ENCODE measurements at places on chromosomes 2 and 18. TPM values are rescaled to one million over a fixed set of nuclear protein-coding genes. Genes with fewer than 3 reads are reported as not detected.

CNGA3 gene
- total RNA-seq: not detected

DNA sequence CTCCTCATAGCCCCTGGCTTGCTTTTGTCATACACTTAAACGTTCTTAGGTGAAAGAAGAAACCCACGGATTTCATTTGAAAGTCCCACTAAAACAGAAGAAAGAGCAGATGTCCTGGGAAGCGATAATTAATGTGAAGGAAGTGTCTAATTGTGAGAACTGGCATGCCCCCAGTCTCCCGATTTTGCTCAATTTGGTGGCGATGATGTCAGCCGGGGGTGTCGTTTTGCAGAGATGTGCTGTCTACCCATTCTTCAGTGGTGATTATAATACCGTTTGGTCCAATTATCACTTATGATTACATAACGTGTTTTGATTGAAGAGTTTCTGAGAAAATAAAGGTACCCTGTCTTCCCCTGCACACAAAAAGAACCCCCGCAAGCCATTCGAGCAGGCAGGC is 103.1 kb downstream of the RTN4 start:
- peaks cover 5% of the 10 kb centered on the region for H3K4me1 ChIP-seq
- no peaks in the 10 kb centered on the region for H3K36me3 ChIP-seq
- no peak for DNase-seq
- H3K4me3 ChIP-seq: no peak overlapping the region

GRCh38 chr2:216083464-216084281 is 2.0 kb downstream of the TMEM169 start:
- H3K27ac ChIP-seq: peak overlapping the region; percentile 84
- peaks cover 6% of the 10 kb centered on the region for H3K36me3 ChIP-seq
- H3K27me3 ChIP-seq: no peaks in the 10 kb centered on the region
- DNase-seq: no peak

GRCh38 chr2:115165529-115166109 is 723.2 kb downstream of the DPP10 start:
- H3K4me1 ChIP-seq: peaks cover 4% of the 10 kb centered on the region
- peaks cover 18% of the 10 kb centered on the region for H3K27me3 ChIP-seq
- no peak overlapping the region for H3K4me3 ChIP-seq
- H3K27ac ChIP-seq: no peak overlapping the region

GRCh38 chr18:13416208-13416607 is 197.6 kb downstream of the LDLRAD4 start:
- no peak overlapping the region for H3K27ac ChIP-seq
- H3K36me3 ChIP-seq: peaks cover 14% of the 10 kb centered on the region
- H3K4me1 ChIP-seq: peaks cover 35% of the 10 kb centered on the region
- no peaks in the 10 kb centered on the region for H3K27me3 ChIP-seq
- no peak overlapping the region for H3K4me3 ChIP-seq
- DNase-seq: no peak

- peaks cover 7% of the 10 kb centered on the region for H3K4me1 ChIP-seq
- H3K4me3 ChIP-seq: no peak overlapping the region
- no peak for DNase-seq
- no peak overlapping the region for H3K27ac ChIP-seq
Measured at GRCh38 chr18:37402735-37403099, 162.9 kb downstream of the CELF4 start.

ANKRD36C gene
- 87.5 TPM for total RNA-seq

GRCh38 chr2:239132156-239132709 is 268.6 kb downstream of the HDAC4 start:
- no peaks in the 10 kb centered on the region for H3K4me1 ChIP-seq
- no peaks in the 10 kb centered on the region for H3K27me3 ChIP-seq
- DNase-seq: no peak

DNA sequence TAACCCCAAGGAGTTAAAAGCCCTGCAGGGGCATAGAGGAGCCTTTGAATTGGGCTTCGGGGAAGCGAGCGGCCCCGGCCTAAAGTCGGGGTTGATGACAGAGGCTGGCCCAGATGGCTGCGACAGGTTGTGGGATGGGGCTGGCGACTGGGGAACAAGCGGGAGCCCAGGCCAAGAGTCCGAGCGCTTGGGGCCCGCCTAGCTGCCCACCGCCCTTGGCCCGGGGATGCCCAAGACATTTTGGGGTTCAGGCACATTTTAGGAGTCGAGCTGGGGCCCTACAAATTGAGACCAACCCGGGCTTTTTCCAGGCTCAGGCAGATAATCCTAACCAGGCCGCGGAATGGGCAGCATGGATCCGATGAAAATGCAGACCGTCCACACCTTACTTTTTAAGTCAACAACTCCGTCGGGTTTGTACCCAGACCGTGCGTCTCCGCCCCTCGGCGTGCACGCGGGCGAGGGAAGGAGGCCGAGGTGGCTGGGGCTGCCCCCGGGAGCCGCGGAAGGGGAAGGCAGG is 507 bp downstream of the RTKN start:
- no peak overlapping the region for H3K27ac ChIP-seq
- H3K36me3 ChIP-seq: no peaks in the 10 kb centered on the region
- peaks cover 16% of the 10 kb centered on the region for H3K4me1 ChIP-seq

DNA sequence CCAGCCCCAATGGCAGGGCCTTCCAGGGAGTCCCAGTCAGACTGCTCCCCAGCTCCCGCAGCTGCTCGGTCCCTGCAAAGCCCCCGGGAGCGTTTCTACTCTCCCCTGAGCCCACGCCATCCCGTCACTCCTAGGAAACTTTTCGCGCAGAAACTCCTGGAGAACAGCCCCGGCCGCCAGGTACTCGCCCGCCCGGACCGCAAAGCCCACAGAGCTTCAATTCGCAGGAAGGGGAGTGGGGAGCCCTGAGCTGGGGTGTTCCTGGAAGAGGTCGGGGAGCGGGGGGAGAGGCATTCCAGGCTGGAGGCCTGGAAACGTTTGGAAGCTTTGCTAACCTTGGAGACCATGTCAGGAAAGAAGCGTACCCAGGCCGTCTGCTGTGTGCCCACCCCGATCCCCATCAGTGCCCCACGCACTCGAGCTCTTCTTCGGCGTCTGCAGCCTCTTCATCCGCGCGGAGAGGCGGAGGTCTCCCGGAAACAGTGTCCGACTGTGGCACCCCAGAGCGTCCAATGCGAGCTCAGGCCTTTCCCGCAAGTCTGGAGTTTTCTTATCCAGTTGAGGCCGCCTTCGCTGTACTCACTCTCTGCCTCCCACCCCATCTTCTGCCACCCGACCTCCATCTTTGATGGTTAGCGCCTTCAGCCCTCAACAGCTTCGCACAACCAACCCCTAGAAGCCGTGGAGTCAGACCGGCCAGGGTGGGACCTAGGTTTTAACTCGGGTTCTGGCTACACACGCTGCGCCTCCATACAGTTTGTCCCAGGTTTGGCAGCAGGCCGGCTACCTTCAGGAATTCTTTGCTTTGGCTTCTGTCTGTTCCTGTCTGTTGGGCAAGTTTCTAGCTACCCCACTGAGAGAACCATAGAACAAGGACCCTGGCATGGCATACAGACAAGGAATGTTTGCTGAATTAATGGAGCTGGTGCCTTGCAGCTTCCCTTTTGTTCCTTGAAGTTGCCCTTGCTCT is 3.7 kb downstream of the PCGF1 start:
- peaks cover 43% of the 10 kb centered on the region for H3K36me3 ChIP-seq
- H3K4me1 ChIP-seq: peaks cover 72% of the 10 kb centered on the region
- peaks cover 40% of the 10 kb centered on the region for H3K27me3 ChIP-seq
- no peak for DNase-seq

DNA sequence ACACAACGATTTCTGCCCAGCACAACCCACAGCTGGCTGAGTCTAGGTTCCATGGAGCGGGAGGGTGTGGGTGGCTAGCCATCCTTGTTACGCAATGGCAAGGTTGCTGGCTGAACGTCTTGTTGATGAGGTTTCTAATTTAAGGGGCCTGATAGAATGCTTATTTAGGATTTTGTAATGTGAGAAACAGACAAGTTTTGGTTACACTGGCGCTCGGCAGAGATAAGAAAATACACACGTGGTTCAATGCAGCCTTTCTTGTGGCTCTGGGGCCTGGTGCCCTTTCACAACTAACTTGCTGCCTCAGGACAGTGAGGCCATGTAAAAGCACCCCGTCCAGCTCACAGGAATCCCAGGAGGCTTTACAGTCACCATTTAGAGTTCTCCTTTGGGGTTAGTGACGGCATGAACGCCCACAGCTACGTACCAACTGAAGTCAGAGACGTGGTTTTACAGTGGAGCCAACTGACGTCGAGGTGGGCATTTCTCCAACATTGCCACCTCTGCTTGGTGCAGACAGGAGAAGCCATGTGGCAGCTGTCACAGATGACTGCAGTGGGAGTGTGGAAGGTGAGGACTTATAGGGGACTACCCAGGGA is 29.7 kb upstream of the PIEZO2 start:
- H3K36me3 ChIP-seq: no peaks in the 10 kb centered on the region
- no peak overlapping the region for H3K27ac ChIP-seq
- H3K4me1 ChIP-seq: no peaks in the 10 kb centered on the region

GRCh38 chr2:219565130-219566080 is 5.9 kb downstream of the OBSL1 start:
- H3K36me3 ChIP-seq: no peaks in the 10 kb centered on the region
- no peak overlapping the region for H3K27ac ChIP-seq
- no peak for DNase-seq
- H3K27me3 ChIP-seq: peaks cover 14% of the 10 kb centered on the region
- no peak overlapping the region for H3K4me3 ChIP-seq

CENPA gene
- total RNA-seq: 55.2 TPM

FEV gene
- not detected for total RNA-seq

DNA sequence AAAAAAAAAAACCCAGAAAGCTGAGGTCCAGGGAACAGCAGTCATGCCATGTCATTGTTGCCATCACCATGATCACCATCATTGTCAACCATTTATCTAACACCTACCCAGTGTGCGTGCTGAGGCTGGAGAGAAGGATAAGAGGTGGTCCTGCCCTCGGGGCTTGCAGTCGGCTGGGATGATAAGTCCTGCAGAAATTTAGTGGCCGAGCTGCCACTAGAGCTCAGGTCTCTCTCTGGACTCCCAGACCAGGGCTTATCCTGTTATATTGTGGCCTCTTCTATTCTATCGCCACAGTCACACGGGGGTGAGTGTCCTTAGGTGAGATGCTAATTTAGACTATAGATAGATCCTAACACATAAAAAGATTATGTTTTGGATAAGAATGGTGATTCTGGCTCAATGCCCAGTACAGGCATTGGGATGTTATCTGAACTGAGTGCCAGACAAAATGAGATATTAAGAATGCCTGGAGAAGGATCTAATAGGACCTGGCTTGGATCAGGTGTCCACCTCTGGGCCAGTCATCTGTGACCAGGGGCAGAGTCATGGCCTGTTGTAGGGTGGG is 43.2 kb upstream of the YWHAQ start:
- DNase-seq: no peak
- H3K4me1 ChIP-seq: no peaks in the 10 kb centered on the region
- no peak overlapping the region for H3K27ac ChIP-seq
- H3K27me3 ChIP-seq: peaks cover 15% of the 10 kb centered on the region
- H3K4me3 ChIP-seq: no peak overlapping the region
- H3K36me3 ChIP-seq: no peaks in the 10 kb centered on the region

DNA sequence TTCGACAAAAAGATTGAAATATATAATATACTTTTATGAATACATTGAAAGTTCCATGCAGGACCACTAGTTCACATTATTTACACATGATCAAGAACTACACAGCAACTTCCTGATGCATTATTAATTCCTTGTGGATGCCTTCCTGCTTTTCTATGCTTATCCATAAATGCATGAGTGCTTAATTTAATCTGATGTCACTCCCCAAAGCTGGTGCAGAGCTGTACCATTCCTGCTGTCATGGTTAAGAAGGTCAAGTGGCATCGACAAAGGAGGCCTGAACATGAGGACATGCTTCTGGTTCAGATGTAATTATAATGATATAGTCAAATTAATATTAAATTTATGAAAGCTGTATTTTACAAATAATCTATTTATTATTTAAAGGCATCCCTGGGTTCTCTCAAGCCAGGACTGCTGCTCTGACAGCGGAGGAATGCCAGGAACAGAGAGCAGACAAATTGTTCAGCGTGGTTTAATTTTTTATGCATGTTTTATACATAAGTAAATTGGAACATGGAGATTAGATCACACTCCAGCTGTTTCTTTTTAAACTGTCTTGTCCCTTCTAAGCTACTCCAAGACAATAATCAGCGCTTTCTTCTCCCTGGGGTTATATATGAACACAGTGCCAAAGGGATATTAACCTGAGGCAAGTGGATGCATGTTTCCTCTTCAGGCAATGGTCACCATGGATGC is 307.3 kb upstream of the CNTNAP5 start:
- no peaks in the 10 kb centered on the region for H3K27me3 ChIP-seq
- no peaks in the 10 kb centered on the region for H3K4me1 ChIP-seq
- no peak for DNase-seq
- H3K36me3 ChIP-seq: no peaks in the 10 kb centered on the region
- H3K27ac ChIP-seq: no peak overlapping the region

KIAA2012 gene
- total RNA-seq: not detected

DNA sequence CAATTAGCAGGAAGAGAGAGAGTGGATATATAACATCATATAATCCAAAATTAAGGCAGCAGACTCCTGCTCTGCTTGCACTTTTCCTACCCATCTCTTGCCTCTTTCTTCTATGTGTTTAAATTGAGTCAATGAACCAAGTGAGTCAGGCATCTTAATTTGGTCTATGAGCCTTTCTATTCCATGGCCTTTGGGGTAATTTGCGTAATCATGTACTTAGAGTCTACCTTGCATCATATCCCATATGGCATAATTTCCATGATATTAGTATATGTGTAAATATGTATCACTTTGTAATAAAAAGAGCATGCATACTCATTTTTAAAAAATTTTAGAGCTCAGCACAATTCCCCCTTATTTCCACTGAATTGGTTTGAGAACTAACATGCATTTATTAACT is 555.2 kb downstream of the STK39 start:
- no peaks in the 10 kb centered on the region for H3K36me3 ChIP-seq
- no peak for DNase-seq
- H3K4me3 ChIP-seq: no peak overlapping the region
- H3K27me3 ChIP-seq: no peaks in the 10 kb centered on the region
- H3K4me1 ChIP-seq: no peaks in the 10 kb centered on the region
- H3K27ac ChIP-seq: no peak overlapping the region

- H3K27me3 ChIP-seq: peaks cover 23% of the 10 kb centered on the region
- no peak for DNase-seq
- no peaks in the 10 kb centered on the region for H3K36me3 ChIP-seq
Measured at GRCh38 chr18:58484989-58485981, 143.6 kb downstream of the ALPK2 start.

DNA sequence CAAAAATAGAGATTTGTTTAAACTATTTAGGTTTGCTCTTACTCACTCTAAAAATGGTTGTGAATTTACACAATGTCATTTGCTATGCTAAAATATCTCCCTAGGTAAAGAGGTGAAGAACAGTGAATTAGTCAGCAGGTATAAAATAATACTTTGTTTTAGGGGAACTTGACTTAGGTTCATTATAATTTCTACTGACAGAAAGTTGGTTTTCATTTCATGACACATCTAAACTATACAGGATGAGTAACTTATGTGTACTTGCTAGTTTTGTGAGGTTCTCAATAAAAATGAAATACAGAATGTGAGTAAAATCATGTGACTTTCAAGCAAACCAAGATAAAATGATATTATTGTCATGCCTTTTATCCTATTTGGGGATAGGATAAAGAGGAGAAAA is 66.0 kb downstream of the DIS3L2 start:
- no peak overlapping the region for H3K4me3 ChIP-seq
- no peak overlapping the region for H3K27ac ChIP-seq
- H3K27me3 ChIP-seq: no peaks in the 10 kb centered on the region
- peaks cover 30% of the 10 kb centered on the region for H3K4me1 ChIP-seq
- no peak for DNase-seq
- H3K36me3 ChIP-seq: peaks cover 64% of the 10 kb centered on the region

- no peaks in the 10 kb centered on the region for H3K36me3 ChIP-seq
- no peak for DNase-seq
- H3K4me1 ChIP-seq: peaks cover 9% of the 10 kb centered on the region
Measured at GRCh38 chr2:162090109-162090508, 16.1 kb upstream of the DPP4 start.

- H3K27ac ChIP-seq: no peak overlapping the region
- no peaks in the 10 kb centered on the region for H3K4me1 ChIP-seq
- peaks cover 11% of the 10 kb centered on the region for H3K27me3 ChIP-seq
- DNase-seq: no peak
Measured at GRCh38 chr2:200042944-200043343, 87.6 kb downstream of the MAIP1 start.

SDC1 gene
- not detected for total RNA-seq

Measured in activated CD8-positive, alpha-beta T cell treated with anti-CD3 and anti-CD28 coated beads, Interleukin-2, amount 10 ng/mL, durations not matched to agents 7 days and 5 days (primary cell).